Inflammatory macrophage (primary cell): ENCODE measurements at places on chromosomes 5 and 9.

DNA sequence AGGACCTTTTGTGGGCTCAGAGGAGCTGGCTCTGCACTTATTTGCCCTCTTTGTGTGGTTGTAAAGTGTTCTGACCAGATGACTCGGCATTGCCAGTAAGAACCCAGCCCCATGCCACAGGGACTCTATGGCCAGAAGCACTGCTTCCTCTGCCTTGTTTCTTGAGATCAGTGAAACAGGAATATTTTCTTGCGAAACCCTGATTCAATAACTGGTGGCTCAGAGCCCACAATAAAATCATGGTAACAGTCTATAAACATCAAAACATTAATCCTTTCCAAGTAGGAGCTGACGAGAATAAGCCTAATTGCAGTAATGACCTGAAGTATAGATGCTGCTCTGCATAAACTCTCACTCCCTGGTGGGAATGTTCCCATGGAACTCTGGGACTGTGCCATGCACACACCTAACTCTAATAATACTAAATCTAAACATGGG, 344.3 kb downstream of the ZNF608 start:
- DNase-seq, result no peak

- DNase-seq, result no peak
Measured at GRCh38 chr9:133261103-133261752, 13.8 kb downstream of the ABO start.

DNA sequence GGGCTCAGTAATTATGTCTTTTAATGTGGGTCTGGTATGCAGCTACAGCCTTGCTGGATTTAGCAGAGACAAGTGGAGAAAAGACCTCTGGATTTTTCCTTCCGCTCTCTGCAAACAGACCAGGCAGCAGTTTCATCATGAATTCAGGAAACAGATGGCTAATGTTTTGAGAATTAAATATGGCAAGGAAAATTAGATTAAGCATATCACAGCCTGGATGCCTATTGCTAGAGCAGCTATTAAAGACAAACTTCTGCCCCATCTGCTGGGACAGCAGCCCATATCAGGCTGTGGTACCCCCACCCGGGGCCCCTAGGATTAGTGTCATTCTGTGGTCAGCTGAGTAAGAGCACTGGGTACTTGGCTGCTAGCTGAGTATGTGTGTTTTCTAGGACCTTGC, 6.2 kb downstream of the SKP2 start:
- DNase-seq, result no peak

- DNase-seq, result no peak
Measured at GRCh38 chr5:39138892-39139291, 64.7 kb upstream of the RICTOR start.

DNA sequence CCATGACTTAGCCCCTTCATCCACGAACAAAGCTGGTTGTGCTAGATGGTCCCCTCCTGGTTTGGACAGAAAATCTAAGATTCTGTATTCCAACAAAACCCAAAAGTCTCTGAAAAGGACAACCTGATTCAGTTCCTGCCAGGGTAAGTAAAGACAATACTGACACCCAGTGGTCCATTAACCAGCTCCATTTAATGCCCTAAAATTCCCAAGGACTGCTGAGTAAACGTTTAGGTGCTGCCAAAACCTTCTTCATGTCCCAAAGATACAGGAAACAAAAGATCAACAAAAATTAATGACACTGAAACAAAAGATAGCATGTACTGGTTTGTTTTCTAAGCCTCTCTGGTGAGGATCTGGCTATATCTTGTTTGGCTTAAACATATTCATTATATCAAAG, 25.3 kb upstream of the PPP1R2B start:
- no peak for DNase-seq

GRCh38 chr5:173866243-173866857, 21.8 kb upstream of the CPEB4 start:
- DNase-seq, result peak; percentile 76

GRCh38 chr5:22542340-22542739, 310.8 kb downstream of the CDH12 start:
- no peak for DNase-seq
